K562 (cell line): ENCODE measurements at places on chromosomes 7 and 10.

DNA sequence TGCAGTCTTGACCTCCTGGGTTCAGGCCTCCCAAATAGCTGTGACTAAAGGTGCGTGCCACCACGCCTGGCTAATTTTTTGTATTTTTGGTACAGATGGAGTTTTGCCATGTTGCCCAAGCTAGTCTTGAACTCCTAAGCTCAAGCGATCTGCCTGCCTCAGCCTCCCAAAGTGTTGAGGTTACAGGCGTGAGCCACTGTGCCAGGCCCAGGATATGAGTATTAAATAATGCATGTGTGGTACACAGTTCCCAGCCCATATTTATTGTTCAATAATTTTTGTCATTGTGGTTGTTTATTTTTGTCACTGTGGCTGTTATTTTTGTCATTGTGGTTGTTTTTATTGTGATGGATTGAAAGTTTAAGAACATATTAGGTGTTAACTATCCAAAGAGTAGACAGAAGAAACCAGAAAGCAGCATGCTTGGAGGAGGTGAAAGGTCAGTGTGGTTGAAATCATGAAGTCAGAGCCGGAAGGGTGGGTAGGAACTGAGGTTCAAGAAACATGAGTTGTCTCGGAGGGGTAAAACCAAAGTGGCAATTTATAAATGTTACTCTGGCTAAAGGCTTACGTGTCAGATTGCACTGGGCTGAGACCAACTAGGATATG lies 45.0 kb downstream of the MRC1 start:
- DNase-seq, result no peak

- no peak for DNase-seq
These were observed 141.2 kb upstream of the KIF5B start for GRCh38 chr10:32197423-32197822.

- DNase-seq, result no peak
These were observed 896.9 kb downstream of the LRMDA start for GRCh38 chr10:76328348-76328747.

DNA sequence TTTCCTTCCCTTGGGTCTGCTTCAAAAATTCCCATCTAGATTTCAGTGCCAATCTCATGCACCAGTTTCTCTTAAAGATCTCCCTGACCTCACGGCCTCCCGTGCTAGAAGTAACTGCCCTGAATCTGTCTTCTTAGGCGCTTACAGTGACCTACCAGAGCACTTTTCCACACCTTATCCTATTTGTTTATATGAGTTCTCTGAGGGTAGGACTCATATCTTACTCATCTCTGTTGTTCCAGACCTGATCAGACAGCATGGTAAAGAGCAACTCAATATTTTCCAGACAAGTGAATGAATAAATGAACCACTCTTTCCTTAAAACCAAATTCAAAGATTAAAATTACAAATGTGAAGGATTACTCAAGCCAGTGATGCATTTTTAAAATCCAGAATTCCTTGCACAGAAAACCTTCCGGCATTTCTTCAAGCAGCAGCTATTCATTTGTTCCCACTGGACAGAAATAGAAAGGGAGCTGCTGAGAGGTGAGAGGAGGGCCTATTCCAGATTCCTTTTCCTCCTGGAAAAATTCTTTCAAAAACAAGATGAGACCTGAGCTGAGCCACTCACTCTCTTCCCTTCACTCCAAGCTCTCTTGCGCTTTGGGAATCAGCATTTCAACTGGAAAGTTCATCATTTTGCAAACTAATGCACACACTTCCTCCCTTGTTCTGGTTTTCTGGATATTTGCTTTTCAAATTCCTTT lies 94.6 kb downstream of the ELMO1 start:
- DNase-seq, result no peak

- DNase-seq, result no peak
These were observed 18.7 kb upstream of the ARHGAP12 start for GRCh38 chr10:31947144-31947926.

DNA sequence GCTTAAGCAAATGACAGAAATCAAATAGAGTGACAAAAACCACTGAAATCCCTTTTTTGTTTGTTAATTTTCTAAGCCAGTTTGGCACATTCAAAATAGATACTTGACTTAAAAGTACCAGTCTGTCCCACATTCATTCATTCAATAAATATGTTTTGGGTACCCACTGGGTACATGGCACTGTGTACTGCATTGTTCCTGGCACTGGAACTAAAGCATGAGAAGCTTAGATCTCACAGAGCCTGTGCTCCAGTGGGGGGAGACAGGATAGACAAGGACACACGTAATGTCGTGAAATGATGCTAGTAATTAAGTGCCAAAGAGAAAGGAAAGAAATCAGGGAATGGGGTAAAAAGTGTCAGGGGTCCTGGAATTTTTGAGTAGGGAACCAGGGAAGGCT lies 13.0 kb downstream of the MTURN start:
- DNase-seq, result no peak

DNA sequence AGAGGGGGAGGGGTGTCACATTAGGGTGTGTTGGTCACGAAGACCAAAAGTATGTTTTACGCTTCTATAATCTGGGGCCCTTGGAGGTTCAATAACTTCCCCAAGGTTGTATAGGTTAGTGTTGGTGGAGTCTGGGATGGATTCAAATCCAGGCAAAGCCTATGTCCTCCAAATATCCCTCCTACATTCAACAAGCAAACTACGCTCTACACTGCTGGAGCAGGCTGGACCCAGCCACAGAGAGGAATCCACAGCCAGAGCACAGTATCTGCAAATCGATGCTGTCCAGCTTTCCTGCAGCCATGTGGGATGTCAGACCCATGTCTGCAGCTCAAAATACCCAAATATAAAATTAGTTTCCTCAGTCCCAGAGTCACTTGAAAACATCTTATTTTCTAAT lies 198.0 kb downstream of the COBL start:
- no peak for DNase-seq

- peak; percentile 16 for DNase-seq
These were observed 7.1 kb downstream of the GATA3 start for GRCh38 chr10:8061274-8062211.

GRCh38 chr7:11831156-11831735 lies 752 bp downstream of the THSD7A start:
- DNase-seq, result no peak

DNA sequence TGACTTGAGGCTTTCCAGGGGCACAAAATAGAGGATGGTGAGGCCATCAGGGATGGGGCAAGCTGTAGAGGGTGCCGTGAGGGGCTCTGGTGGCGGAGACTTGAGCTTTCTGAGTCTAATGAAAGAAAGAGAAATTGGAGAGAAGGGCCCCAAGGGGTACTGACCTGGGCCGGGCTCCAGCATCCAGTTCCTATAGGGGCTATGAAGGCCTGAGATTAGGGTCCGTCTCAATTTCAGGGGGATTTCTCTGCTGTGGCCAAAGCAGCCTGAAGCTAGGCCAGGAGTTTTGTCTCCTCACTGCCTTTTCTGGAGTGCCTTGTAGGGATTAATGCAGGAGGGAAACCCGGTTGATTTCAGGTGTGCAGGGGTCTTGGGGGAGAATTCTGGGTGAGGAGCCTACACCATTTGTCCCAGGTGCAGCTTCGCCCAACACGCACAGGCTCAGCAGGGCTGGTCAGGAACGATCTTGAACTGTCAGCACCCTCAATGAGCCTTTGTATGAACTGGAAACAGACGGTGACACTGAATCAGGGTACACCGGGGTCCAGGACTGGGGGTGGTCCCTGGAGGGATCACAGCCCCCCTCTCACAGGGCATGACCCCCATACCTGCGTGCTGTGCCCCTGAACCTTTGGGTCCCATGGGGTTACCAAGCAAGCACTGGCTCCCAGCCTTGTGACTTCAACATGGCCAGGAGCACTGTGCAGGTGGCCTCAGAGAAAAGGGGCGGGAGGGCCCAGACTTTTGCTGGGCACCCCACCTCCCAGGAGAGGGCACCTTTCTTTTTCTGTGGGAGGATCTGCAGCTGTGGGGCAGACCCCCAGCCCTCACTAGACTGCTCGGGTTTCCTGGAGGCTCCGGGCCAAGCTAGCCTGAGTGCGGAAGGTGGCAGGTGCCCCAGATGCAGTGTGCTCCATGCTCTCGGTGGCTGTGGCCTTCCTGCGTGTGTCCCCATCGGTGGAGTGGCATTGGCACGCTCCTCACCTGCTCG lies 122.9 kb upstream of the RET start:
- DNase-seq, result no peak

GRCh38 chr7:155829796-155830470 lies 17.7 kb upstream of the SHH start:
- DNase-seq, result no peak

DNA sequence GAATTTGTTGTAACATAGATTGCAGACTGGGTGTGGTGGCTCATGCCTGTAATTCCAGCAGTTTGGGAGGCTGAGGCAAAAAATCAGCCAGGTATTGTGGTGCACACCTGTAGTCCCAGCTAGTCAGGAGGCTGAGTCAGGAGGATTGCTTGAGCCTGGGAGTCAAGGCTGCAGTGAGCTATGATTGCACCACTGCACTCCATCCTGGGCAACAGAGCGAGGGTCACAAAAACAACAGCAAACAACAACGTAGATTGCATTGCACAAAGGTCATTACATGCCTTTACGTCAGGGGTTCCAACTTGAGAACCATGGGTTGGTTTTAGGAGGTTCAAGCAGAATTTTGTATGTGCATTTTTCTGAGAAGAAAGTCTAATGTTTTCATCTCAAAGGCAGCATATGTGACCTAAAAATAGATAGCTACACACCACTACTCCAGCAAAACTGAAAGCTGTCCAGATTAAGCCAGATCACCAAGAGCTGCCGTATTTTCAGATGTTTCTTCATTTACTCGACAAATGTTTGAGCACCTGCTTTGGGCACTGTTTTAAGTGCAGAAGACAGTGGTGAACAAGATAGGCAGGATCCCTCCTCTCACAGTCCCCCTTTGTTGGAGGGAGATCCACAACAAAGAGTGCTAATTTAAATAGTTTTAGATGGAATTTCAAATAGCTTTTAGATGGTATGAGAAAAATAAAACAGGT lies 28.3 kb upstream of the CYP26C1 start:
- no peak for DNase-seq

DNA sequence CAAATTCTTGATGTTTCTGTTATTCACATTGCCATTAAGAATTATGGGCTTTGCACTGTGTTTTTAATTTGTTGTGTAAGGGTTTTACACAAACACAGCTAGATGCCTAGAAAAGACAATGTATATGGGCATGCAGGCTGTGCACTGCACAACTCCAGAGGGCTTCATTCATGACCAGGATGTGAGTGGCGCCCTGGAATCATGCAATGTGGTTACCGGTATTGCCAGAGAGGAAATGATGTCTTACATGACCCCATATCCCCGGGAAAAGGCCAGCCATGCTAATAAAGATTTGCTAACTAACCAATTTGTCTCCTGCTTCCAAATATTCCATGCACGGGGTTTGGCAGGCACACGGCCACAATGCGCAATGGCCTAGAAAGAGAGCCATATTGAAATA lies 16.9 kb downstream of the KCNMA1 start:
- no peak for DNase-seq

DNA sequence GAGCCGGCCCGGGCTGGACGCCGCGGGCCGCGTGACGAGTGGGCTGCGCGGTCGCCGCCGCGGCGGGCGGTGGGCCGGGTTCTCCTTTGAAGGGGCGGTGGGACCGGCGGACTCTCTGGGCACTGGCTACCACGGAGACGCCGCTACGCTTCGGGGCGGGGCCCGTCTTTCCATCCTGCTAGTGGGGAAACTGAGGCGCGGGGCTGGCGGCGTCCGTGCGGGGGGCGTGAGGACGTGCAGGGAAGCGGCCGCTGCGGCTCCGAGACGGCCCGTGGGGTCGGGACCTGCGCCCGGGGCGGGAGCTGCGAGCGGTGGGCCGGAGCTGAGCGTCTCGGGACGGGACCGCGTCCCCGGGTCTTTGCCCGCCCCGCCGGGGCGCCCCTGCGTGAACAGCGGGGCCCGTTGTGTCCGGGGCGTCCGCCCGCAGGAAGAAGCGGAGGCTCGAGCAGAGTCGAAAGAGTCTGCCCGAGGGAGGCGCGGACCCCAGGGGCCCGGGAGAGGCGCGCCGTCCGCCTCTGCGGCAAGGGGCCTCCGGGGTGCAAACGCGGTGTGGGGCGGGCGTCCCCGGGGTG lies 548 bp upstream of the BNIP3 start:
- DNase-seq, result peak; percentile 32

GRCh38 chr7:13115157-13115772 lies 427.8 kb downstream of the ARL4A start:
- no peak for DNase-seq

DNA sequence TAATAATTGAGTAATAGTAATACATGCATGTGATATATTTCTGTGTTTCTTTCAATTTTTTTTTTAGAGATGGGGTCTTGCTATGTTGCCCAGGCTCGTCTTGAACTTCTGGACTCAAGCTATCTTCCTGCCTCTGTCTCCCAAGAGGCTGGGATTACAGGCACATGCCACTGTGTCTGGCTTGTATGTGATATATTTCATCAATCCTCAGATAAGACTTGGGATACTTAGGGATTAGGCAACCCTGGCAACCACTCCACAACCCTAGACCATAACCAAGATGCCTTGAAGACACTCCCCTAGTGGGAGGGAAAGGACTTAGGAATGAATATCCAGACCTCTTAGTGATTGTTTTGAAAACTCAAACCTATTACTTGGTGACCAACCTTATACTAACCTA lies 154.8 kb downstream of the CCDC3 start:
- no peak for DNase-seq

DNA sequence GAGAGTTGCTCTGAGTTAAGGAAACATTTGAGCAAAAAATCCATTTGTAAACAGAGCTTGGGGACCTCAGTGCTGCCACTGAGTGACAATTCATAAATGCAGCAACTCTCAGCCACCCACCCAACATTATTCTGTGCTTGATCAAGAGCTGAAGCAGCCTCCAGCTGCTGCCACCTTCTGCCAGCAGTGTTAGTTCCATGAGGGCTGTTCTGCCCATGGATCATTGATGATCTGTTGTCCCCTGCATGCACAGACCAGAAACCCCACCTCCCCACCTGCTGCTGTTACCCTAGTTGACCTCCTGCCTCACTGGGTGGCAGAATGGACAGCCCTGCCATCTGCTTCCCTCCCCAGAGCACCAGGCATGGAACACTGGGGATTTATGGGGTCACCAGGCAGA lies 305.4 kb downstream of the KCNMA1 start:
- no peak for DNase-seq

- no peak for DNase-seq
These were observed 101.3 kb downstream of the CPXM2 start for GRCh38 chr10:123790132-123790885.

- DNase-seq, result no peak
These were observed 30.1 kb downstream of the TNS3 start for GRCh38 chr7:47551668-47552440.

GRCh38 chr7:74029089-74029785 lies 1.3 kb downstream of the ELN start:
- no peak for DNase-seq

GRCh38 chr7:85038466-85038865 lies 148.4 kb downstream of the SEMA3D start:
- no peak for DNase-seq

- DNase-seq, result no peak
These were observed 336.0 kb downstream of the HGF start for GRCh38 chr7:81433692-81434331.

DNA sequence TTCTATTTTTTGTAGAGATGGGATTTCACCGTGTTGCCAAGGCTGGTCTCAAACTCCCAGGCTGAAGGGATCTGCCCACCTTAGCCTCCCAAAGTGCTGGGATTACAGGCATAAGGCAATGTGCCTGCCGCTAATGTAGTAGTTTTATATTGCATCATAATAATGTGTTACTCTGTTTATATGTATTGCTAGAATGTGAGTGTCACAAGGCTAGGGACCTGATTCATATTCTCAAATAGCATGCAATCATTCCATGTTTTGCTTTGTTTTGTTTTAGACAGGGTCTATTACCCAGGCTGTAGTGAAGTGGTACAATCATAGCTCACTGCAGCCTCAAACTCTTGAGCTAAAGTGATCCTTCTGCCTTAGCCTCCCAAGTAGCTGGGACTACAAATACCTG lies 13.5 kb downstream of the CCL26 start:
- no peak for DNase-seq

GRCh38 chr7:85306115-85306514 lies 119.3 kb upstream of the SEMA3D start:
- no peak for DNase-seq
